ENCODE measurements at places on chromosomes 1 and 21.
A peak's percentile ranks its signal among the peaks of the same experiment; 100 is the strongest.

GRCh38 chr21:43921979-43922945, 57.2 kb downstream of the AGPAT3 start:
- no peak for DNase-seq

DNA sequence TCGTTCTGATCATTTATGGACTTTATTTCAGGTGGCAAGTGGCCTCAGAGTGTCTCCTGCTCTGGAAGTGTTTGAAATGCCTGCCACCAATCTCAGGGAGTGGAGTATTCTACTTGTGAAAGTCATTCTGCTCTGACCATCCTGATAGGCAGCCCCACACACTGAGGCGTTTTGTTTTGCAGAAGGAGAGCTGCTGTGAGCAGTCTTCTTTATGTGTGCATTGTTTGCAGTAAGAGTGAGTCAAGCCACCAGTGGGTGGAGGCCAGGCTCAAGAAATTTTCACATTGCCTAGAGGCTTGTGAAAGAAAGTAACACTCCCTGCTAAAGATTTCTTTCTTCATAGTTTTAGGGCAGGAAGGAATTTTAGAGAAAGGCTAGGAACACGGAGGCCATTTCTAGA, 204.4 kb downstream of the SLC35F3 start:
- no peak for DNase-seq

DNA sequence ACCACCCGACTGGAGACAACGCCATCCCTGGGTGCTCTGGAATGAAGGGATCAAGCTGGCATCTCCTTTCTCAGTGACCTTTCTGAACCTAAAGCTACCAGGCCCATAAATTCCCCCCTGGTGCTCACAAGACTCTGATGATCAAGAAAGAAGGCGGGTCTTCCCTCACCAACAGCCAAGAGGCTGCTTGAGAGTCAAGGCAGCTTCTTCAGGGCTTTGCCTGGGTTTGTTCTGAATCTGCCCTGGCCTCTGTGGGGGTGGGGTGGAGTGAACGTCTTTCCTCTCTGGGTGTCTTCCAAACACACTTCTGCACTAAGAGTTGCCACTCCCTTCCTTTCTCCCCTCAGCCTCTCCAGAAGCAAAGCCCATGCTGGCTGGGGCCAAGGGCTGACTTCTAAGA, 36.1 kb downstream of the CD247 start:
- DNase-seq, result no peak

GRCh38 chr1:48841461-48841860, 64.8 kb upstream of the BEND5 start:
- no peak for DNase-seq

GRCh38 chr1:53658489-53659230, 80.3 kb downstream of the GLIS1 start:
- no peak for DNase-seq

- no peak for DNase-seq
Measured at GRCh38 chr1:220717800-220718640, 27.9 kb downstream of the C1orf115 start.

- no peak for DNase-seq
Measured at GRCh38 chr1:243944429-243945160, 94.6 kb upstream of the AKT3 start.

DNA sequence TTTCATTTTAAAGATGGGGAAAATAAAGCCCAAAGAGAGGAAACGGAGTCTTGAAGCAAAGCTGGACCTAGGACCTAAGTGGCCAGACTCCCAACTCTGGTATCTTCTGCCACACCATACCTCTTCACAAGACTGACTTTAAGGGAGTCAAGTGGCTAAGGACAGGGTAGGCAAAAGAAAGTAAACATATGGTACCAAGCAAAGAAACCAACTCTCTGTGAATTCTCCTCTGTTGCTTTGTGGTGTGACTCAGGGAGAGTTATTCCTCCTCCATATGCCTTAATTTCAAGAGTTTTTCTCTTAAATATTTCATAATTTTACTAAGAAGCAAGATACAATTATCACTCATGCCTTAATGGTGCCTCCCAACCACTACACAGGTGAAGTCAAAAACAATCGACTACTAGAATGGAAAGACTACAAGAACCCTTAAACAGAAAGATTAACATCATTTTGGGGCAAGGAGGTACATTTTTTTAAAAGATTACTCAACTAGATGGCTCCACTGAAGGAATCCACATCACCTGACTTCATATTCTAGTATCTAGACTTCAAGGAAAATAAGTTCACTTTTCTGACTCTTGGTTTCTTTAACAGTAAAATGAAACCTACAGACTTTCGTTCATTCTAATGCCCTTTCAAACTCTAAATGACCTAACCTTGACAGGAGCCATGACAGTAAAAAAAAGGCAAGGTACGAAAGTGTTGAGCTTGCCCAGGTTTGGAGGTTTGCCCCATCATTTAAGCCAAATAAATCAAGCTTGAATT, 44.2 kb downstream of the LUZP1 start:
- no peak for DNase-seq

DNA sequence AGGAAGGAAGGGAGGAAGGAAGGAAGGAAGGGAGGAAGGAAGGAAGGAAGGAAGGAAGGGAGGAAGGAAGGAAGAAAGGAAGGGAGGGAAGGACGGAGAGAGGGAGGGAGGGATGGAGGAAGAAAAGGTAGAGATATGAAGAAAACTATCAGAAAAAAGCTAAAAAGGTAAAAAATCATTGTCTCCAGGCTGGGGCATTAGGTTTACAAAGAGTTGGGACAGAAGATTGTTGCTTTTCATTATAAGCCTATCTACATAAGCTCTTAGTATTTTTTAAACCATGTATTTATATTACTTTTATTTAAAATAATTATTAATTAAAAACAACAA, 7.2 kb upstream of the PINK1 start:
- DNase-seq, result no peak

GRCh38 chr21:16535102-16535422, 805.3 kb downstream of the USP25 start:
- no peak for DNase-seq

DNA sequence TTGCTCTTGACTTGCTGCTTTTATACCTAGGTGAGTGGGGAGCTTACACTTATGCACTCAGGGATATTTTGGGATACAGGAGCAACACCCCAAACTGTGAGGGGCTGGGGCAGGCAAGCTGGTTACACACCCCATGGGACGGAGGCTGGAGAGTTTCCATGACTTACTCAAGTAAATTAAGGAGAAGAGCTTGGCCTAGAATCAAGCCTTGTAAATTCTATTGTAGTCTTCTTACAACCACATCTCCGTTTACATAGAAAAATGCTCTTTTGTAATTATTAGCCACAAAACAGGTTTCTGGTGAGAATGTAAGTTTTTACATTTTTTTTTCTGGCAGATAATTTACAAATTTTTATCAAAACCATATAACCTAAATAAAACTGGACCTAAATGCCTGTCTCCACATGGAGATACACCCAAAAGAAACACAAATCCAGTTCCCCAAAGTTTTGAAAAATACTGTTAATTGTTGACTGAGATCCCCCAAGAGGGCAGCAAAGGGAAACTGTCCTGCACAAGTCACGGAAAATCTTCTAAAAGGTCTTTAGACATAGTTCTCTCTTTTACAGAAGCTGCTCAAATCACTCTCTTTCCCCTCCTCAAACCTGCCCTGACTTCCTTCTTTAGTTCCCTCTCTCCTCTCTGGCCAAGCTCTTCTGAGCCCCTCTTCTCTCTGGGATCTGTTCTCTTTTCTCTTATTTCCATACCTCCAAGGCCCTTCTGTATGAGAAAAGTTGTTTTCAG, 134.0 kb downstream of the HIVEP3 start:
- DNase-seq, result no peak

- DNase-seq, result no peak
Measured at GRCh38 chr1:8679929-8680663, 137.3 kb downstream of the RERE start.

- DNase-seq, result peak; percentile 83
Measured at GRCh38 chr1:235069577-235070563, 58.8 kb downstream of the TOMM20 start.

DNA sequence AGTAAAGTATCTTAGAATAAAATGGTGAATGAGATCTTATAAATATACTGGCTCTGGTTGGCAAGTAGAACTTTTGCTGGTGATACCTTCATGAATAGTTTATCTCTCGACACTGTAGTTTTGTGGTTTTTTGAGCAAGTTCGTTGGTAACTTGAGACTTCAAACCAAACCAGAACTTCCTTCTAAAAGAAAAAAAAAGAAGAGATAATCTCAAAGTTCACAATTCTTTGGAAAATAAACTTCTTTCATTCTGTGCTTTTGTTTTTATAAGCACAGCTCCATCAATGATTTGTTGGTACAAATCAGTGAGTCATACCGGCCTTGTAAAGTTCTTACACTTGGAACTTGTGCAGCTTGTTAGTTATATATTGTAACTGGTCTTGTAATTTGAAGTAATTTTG, 2.3 kb downstream of the HIPK1 start:
- no peak for DNase-seq

GRCh38 chr1:3386205-3387002, 68.1 kb upstream of the ARHGEF16 start:
- no peak for DNase-seq

- DNase-seq, result no peak
Measured at GRCh38 chr1:164709541-164710278, 150.7 kb downstream of the PBX1 start.

GRCh38 chr1:36606641-36607262, 124.0 kb upstream of the CSF3R start:
- DNase-seq, result no peak

- DNase-seq, result no peak
Measured at GRCh38 chr1:67314696-67315095, 7.0 kb downstream of the IL12RB2 start.

- DNase-seq, result no peak
Measured at GRCh38 chr1:62884156-62884740, 100.3 kb downstream of the ATG4C start.

DNA sequence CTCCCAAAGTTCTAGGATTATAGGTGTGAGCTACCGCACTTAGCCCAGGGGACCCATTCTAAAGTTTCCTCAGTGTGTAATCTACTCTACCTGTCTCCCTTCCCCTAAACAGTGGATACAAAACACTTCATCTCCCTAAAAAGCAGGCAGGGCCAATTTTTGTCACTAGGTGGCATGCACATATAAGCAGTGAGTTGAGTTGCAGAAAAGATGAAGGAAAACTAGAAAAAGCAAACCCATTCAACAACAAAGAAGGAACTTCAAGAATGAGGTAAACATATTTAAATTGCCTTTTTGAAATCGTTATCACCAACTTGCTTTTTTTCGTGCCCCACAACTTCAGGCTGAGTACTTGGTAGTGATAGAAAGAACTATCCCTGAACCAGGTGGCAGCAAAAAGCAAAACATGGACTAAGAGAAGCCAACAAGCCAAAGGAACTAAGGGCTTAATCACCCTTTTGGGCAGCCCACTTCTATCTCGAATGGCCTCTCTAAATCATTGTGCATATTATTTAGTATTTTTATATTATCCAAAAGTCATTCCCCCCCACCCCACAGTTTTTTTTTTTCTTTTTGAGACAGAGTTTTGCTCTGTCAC, 19.7 kb upstream of the ALDH9A1 start:
- peak; percentile 47 for DNase-seq

- no peak for DNase-seq
Measured at GRCh38 chr1:19478322-19478721, 7.0 kb downstream of the CAPZB start.

GRCh38 chr1:238457610-238458009, 566.9 kb upstream of the ZP4 start:
- no peak for DNase-seq

GRCh38 chr21:26136671-26137070, 33.9 kb downstream of the APP start:
- DNase-seq, result no peak

DNA sequence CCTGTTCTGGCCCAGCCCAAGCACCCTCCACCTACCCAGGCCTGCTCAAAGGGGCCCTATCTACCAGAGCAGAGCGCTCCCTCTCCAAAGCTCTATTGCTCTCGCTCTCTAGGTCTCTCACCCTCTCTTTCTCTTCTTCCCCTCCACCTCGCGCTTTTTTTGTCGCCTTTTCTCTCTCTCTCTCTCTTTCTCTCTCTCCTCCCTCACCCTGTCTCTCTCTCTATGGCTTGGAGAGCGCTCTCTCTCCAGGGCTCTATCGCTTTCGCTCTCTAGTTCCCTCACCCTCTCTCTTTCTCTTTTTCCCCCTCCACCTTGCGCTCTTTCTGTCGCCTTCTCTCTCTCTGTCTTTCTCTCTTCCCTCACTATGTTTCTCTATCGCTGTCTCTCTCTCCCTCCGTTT, 3.4 kb upstream of the ZNF678 start:
- DNase-seq, result no peak

DNA sequence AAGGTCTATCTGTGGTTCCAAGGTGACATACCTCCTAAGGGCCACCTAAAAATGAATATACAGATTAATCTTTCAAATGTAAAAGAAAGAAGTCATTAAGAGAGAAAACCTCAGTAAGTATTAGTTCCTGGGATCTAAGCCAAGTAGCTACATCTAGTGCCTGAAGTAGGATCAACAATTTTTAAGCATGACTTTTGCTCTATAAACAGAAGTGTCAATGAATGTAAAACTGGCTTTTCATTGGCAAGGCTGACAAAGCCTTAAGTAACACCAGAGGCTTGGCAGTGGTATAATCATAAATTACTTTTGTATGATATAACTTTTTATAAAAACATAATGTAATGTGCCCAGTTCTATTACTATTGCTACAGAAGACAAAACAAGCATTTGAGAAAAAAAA, 12.2 kb upstream of the ACADM start:
- no peak for DNase-seq

GRCh38 chr1:194802572-194802971, 1616.2 kb upstream of the B3GALT2 start:
- DNase-seq, result no peak

DNA sequence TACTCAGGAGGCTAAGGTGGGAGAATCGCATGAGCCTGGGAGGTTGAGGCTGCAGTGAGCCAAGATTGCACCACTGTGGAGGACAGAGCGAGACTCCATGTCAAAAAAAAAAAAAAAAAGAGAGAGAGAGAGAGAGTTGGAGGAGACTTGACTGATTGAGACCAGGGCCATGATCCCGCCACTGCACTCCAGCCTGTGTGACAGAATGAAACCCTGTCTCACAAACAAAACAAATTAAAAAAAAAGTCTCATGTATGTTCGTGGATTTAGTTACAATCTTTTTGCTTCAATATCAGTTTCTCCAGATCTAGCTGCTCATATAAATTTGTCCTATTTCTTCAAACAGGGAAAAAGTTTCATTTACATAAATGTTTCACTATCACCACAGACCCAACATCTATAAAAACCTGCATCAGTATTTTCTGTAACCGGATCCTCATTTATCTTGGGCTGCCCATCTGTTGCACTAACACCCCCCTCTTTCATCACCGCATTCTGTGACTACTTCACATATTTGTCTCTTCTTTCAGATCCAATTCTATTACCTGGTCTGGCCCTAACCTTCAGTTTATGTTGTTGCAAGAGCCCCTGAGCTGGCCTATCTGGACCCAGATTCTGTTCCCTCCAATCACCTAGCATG, 127.0 kb downstream of the GREM2 start:
- no peak for DNase-seq

DNA sequence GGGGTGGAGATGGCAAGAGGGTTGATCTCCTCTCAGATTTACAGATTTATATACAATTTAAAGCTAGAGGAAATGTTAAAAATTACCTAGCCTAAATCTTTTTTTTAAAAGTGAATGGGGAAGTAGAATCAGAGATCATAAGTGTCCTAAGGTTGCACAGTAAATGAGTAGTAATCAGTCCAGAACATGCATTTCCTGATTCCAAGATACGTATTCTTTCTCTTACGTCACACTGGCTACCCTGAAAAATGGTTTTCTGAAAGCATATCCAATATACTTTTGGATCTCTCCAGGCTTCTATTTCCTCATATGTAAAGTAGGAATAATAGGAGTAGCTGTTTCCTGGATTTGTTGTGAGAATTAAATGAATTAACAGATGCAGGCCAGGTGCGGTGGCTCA, 11.7 kb downstream of the GADD45A start:
- DNase-seq, result no peak
